ENCODE measurements at places on chromosomes 13 and 19.

GRCh38 chr19:16791942-16792341 is 37.3 kb upstream of the SIN3B start:
- no peak for DNase-seq

GRCh38 chr19:1942078-1942933 is 1.3 kb downstream of the CSNK1G2 start:
- DNase-seq, result peak; percentile 66

- no peak for DNase-seq
These were observed 1.3 kb upstream of the ACTL9 start for GRCh38 chr19:8699908-8700307.

DNA sequence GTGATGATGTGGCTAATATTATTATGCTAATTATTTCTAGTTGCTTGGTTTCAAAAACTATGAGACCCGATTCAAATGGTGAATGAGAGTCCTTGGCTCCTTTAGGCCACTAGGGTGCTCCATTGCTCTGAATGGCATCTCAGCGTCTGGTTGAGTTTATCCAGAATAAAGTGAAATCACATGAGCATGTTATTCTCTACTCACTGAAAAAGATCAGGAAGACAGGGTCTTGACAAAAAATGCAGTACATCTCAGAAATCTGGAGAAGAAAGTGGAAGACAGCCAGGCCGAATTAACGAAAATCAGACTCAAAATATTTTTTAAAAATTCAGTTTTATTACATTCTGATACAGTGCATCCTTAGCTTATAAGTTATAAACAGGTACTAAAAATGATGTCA is 516.2 kb downstream of the MYO16 start:
- peak; percentile 34 for DNase-seq

GRCh38 chr19:39407660-39408391 is 1.2 kb downstream of the ZFP36 start:
- no peak for DNase-seq

DNA sequence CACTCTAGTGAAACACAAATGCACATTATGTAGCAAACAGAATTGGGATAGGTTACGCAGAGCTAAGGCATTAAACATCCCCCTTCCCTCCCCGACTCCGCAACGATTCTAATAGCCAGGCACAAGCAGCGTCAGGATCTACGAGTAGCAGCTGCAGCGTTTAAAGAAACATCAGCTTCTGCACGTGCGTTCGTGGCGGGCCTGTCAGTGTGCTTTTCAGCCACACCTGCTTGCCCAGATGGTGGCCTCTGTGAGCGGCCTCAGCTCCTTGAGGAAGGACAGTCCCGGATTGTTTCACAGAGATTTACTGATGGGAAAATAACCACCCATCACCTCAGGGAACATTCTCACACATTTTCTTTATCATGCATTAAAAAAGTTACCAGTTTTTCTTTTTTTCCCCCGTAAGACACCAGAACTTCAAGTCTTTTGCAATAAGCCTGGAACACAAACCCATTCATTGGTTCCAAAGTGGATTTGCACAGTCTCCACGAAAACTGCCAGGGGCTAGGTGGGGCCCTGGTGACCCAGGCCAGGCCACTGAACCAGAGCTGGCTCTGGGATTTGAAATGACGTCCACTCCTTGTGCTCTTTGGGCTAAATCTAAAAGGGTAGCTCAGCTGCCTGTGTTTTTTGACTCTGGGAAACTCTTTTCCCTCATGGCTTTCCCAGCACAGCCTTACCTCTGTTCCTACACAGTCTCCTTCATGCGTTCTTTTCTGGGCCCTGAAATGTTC is 325.5 kb downstream of the KCNRG start:
- DNase-seq, result no peak

GRCh38 chr19:18853755-18854427 is 22.1 kb downstream of the UPF1 start:
- no peak for DNase-seq

DNA sequence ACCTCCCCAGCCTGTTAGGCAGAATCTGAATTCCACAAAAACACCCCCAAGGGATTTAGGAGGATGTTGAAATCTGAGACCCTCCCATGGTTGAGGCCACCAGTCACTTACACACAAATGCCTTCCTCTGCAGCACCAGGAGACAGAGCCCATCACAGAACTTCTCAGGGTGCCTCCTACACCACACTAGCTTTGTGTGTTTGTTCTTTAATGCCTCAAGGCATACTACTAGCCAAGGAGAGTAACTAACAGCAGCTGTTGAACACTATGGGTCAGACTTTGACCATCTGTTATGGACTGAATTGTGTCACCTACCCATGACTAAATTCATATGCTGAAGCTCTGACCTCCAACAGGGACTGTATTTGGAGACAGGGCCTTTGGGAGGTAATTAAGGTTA is 9.5 kb upstream of the MED26 start:
- no peak for DNase-seq

- no peak for DNase-seq
These were observed 25.1 kb upstream of the CD70 start for GRCh38 chr19:6616011-6616410.

DNA sequence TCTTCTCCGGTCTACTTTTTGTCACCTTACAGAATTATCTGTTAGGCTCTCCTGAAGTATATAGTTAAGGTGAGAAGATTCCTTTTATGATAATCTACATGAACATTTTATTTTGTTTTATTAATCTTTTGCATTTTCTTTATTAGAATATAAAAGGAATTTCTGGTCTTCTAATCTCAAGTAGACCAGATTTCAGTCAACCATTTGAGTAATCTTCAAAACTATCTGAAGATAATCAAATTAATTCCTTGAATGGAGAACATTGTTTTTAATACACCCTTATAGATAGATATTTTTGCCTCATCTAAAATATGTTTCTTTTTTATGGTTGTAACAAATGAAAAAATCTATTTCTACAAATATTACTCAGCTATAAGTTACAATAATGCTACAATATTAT is 381.7 kb upstream of the PCDH20 start:
- DNase-seq, result no peak

- DNase-seq, result no peak
These were observed 4.3 kb downstream of the PHF11 start for GRCh38 chr13:49499889-49500660.

DNA sequence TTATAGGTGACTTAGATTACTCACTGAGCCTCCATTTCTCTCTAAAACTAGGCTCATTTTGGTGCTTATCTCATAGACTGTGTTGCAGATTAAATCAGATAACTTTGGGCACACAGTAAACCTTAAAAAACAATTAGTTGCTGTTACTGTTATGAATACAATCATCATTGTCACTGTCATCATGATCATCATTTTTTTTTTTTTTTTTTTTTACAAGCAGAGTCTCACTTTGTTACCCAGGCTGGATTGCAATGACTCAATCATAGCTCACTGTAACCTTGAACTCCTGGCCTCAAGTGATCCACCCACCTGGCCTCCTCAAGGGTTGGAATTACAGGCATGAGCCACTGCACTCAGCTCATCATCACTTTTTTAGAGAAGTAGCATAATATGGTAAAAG is 60.0 kb downstream of the VWA8 start:
- DNase-seq, result no peak

- DNase-seq, result no peak
These were observed 129.8 kb downstream of the KCTD12 start for GRCh38 chr13:76756451-76756850.

DNA sequence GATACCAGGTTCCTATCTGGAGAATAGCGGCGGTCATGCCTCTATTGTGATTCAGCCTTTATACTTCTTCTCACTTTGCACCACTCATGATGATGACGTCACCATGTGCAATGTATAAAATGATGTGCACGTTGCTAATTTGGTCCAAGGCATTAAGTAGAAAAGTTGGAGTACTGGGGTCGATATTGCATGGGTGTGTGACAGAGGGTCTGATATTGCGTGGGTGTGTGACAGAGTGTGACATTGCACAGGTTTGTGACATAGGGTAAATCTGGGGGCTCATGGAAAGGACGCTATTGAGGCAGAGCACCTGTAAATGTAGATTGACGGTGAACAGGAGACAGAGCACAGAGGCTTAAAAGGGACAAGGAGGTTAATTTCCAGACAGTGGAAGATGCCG is 4.5 kb upstream of the VN1R4 start:
- no peak for DNase-seq

GRCh38 chr13:42740753-42741152 is 40.6 kb upstream of the FAM216B start:
- DNase-seq, result peak; percentile 12

- no peak for DNase-seq
These were observed 8.5 kb downstream of the MICU2 start for GRCh38 chr13:21595546-21595822.

DNA sequence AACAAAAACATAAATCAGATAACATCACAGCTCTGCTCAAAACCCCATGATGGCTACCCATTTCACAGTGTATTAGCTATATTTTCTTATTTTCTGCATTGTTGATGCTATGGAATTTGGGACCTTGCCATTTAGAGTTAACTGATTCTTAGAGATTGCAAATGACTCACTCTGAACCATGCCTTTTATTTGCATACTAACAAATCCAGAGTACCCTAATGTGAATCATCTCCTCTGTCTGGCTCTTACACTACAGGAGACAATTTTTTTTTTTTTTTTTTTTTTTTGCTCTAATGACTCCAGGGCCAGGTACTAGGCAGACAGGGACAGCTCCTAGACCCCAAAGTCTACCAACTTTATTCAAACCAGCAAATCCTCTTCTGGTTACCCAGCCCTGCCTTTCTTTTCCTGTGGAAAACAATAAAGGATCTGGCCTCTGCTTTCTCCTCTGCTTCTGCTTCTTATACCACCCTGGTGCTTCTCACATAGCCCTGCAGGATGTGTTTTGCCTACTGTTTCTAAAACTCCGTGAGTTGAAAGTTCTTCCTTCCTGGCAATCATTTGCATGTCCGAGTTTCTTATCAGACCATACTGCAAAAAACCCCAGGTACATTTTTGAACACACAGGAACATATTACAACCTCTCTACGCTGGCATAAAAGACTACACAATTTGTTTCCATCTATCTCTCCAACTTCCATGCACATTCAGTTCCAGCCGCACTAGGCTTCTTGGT is 10.6 kb upstream of the ZNF460 start:
- DNase-seq, result no peak

GRCh38 chr13:35856084-35856483 is 275.1 kb downstream of the DCLK1 start:
- DNase-seq, result no peak

GRCh38 chr13:63972328-63972727 is 2556.7 kb upstream of the PCDH20 start:
- no peak for DNase-seq

GRCh38 chr13:50123862-50124535 is 108.8 kb downstream of the KCNRG start:
- DNase-seq, result peak; percentile 94

- peak; percentile 89 for DNase-seq
These were observed at the start of gene ZNF772 for GRCh38 chr19:57477191-57478008. Gene ZNF772, minus strand, starts transcription at chr19:57477566. Its CDS starts 257 bp downstream, at chr19:57477309.

- no peak for DNase-seq
These were observed 616.6 kb downstream of the FGF9 start for GRCh38 chr13:22287343-22287920.

DNA sequence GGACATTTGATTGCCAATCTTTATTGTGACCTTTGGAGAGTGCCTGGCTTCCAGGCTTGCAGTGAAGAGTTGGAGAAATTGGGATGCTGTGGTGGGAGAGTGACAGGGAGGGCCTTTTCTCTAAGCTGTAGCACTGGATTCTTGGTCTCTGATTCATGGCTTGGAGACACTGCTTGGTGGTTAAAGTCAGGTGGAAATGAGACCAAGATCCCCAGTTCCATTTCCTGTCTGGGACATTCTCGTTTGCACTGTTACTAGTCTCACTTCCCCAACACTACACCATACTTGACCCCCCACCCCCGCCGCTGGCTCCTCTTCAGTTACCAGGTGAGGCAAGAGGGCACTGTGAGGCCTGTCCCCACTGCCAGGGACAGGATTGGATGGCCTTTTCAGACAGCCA is 2.9 kb downstream of the SUPT5H start:
- DNase-seq, result no peak

GRCh38 chr19:19946226-19946625 is 45.5 kb downstream of the ZNF93 start:
- no peak for DNase-seq

GRCh38 chr13:80881495-80881894 is 540.6 kb upstream of the SPRY2 start:
- DNase-seq, result no peak

DNA sequence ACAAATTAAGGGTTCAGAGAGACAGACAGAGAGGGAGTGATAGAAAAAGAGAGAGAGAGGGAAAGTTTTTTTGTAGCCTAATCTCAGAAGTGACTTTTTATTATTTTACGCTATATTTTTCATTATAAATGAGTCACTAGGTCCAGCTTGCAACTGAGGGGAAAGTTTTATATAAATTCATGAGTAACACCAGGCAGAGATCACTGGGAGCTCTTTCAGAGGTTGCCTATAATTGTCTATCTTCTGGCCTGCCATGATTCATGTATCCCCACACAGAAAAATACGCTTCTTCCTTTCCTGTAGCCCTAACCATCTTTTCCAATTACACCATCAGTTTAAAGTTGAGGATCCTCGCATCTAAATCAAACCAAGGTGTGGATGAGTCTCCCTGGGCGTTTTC is 467.9 kb downstream of the SLITRK1 start:
- DNase-seq, result no peak

DNA sequence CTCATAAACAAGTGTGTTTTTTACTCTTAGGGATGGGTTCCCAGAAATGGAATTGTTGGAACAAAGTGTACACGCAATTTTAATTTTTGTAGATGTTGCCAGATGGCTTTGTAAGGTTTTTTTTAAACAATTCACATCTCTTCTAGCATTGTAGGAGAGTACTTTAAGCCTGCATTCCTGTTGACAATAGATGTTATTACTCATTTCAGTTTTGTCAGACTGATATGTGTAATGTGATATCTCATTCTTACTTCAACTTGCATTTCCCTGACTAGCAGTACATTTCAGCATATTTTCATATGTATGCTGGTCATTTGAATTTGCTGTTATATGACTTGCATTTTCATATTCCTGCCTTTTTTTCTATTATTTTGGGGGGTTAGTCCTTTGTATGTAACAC is 186.6 kb upstream of the SLITRK6 start:
- DNase-seq, result no peak

DNA sequence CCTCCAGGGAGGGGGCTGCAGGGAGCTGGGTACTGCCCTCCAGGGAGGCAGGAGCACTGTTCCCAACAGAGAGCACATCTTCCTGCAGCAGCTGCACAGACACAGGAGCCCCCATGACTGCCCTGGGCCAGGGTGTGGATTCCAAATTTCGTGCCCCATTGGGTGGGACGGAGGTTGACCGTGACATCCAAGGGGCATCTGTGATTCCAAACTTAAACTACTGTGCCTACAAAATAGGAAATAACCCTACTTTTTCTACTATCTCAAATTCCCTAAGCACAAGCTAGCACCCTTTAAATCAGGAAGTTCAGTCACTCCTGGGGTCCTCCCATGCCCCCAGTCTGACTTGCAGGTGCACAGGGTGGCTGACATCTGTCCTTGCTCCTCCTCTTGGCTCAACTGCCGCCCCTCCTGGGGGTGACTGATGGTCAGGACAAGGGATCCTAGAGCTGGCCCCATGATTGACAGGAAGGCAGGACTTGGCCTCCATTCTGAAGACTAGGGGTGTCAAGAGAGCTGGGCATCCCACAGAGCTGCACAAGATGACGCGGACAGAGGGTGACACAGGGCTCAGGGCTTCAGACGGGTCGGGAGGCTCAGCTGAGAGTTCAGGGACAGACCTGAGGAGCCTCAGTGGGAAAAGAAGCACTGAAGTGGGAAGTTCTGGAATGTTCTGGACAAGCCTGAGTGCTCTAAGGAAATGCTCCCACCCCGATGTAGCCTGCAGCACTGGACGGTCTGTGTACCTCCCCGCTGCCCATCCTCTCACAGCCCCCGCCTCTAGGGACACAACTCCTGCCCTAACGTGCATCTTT is 7.8 kb upstream of the CEACAM5 start:
- DNase-seq, result no peak
